ENCODE measurements at places on chromosomes 5 and 9.

- DNase-seq = no peak
These were observed 178.8 kb downstream of the TRIO start for GRCh38 chr5:14321936-14322335.

GRCh38 chr5:39143151-39143860, 69.1 kb upstream of the RICTOR start:
- no peak for DNase-seq

GRCh38 chr9:79023134-79023580, 548.6 kb upstream of the TLE4 start:
- no peak for DNase-seq

GRCh38 chr5:59099270-59099994, 516.6 kb downstream of the RAB3C start:
- DNase-seq = no peak

DNA sequence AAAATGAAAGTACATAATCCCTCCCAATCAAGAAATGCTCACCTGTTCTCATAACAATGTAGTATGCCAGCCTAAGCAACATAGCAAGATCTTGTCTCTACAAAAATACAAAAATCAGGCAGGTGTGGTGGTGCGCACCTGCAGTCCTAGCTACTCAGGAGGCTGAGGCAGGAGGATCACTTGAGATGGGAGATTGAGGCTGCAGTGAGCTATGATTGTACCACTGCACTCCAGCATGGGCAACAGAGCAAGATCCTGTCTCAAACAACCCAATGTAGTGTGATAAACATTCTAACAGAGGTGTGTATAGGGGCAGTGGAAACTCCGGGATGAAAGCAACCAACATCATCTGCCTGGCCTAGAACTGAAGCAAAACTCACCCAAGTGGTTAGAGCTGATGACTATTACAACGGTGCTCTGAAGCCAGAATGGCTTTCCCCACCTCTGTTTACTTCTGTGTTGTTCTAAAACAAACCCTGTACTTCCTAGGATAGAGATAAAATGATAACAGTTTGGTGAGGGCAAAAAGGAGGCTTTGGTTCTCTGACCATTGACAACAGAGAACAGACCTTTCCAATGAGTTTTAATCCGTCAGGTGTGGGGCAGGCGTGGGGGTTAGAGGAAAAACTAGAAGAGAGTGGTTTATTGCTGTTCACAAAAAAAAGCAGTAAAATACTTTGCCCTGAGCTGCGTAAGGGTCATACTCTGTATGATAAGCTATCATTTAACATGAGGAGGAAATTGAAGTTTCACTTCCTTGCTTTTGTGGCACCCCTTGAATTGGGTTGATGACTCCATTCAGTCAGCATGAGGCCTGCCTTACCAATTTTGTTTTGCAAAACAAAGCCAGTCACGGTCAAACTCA, 18.9 kb downstream of the WNT8A start:
- no peak for DNase-seq

DNA sequence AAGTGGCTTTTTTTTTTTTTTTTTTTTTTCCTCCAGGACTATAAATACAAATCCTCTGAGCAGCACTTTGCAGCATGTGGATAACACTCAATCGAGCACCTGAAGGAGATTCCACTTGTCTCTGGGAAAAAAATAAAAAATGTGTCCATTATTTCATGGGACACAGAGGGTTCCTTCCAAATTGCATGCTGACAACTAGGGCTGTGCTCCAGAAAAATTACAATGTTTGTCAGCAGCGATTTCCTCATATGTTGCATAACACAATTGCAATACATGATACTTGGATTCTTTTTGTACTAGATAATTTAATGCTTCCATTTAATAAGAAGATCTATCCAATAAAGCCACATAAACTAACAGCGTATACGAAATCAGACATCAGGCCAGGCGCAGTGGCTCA, 84.4 kb downstream of the CDH18 start:
- no peak for DNase-seq

GRCh38 chr5:9537223-9538141, 8.4 kb downstream of the SEMA5A start:
- no peak for DNase-seq

DNA sequence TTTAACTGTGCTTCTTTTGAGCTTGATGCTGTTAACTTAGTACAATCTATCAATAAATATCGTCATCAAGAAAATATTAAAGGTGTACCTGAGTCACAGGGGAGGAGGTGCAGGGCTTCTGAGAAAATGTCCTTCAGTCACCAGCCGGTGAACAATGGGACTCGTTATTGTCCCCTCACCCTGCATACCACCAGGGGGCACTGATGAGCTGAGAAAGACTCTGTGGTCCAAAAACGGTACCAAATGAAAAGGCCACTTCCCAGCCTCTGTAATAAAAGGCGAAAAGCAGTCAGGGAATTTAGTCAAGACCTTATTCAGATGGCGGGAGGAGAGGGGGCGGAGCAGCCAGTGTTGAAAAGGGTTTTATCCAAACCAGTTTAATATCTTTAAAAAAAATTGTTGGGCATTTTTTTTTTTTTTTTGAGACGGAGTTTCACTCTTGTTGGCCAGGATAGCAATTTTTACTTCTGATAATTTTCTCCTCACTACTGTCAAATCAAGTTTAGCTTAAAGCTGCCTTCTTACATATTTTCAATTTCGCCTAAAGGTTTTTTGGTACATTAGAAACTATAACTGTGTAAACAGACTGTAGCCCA, 271.9 kb upstream of the ADAMTS16 start:
- DNase-seq = peak; percentile 66

DNA sequence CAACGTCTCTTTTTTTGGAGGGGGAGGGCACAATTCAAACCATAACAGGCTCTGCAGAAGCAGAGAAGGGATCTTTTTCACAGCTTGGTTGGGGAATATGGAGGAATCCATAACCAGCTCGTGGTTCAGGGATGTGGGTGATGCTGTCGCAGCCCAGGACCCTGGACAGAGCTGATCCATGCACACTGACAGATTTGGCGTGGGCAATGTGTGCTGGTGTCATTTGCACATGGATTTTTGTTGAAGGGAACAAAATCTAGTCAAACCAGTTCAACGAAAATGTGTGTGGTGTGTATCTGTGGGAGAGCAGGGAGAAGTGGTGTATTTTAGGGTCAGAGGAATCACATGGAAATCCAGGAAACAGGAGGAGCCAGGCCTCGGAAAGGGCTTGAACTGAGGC, 4.2 kb downstream of the DOCK2 start:
- DNase-seq = no peak

GRCh38 chr5:147918899-147919298, 12.6 kb upstream of the C5orf46 start:
- DNase-seq = no peak

DNA sequence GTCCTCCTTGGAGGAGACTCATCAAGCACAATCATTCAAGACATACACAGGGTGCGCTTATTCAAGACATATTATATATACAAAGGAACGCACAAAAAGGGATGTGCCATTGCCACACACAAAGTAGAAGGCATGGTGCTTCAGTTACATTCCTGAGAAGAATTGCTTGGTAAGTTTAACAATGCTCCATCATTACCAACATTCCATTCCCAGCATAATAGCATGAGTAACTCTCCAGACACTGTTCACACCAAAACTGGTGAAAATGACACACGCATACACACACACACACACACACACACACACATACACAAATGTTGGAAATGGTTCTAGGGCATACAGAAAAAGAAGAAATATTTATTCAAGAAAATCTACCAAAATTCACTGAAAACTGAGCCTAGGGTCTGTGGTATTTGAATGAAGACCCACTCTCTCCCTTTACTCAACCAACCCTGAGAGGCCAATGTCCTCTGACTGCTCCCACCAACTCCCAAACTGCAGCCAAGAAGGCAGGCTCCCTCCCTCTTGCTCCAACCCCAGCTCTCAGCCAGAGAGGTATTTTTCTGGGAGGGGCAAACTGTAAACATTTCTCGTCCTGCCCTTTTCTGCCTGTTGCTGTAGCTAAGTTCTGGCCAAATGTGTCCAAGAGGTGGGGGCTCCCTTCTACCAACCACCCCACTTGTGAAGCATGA, 19.9 kb downstream of the UGT3A1 start:
- no peak for DNase-seq

DNA sequence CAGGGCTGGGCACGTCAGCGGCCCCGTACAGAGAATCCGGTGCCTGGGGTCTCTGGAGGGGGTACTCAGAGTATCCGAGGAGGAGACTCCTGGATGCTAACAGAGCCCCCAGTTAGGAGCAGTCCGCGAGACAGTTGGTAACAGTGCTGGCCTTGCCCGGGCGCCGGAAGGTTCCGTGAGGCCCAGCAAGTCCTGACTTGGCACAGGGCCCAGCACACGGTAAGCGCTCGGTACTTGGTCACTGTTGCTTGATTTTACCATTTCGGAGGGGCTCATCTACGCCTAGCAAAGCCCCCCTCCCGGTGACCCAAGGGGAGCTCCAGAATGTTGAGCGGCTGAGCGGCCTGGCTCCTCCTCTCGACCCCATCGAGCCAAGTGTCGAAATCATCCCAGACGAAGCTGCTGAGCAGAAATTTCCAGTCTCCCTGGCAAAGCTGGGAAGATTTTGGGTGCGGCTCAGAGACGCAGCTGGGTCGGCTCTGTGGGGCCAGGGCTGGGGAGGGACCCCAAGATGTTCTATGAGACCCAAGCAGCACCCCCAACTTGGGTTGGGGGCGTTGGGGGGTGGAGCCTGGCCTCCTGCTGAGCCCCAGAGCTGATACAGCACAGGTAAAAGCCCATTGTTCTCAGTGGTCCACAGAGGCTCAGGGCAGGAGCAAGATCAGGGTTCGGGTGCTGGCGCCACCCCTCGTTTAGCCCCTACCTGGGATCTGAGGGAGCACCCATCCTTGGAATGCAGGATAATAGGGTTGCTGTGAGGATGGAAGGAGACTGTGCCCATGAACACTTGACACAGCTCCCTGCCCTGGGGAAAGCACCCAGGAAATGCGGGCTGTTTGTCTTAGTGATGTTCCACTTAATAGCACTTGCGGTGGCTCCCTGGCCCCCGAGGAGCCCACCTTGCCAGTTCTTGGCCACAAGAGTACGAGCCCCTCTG, 137.2 kb downstream of the C9orf50 start:
- peak; percentile 85 for DNase-seq

- peak; percentile 38 for DNase-seq
These were observed 103.4 kb upstream of the GNA14 start for GRCh38 chr9:77751341-77752091.

DNA sequence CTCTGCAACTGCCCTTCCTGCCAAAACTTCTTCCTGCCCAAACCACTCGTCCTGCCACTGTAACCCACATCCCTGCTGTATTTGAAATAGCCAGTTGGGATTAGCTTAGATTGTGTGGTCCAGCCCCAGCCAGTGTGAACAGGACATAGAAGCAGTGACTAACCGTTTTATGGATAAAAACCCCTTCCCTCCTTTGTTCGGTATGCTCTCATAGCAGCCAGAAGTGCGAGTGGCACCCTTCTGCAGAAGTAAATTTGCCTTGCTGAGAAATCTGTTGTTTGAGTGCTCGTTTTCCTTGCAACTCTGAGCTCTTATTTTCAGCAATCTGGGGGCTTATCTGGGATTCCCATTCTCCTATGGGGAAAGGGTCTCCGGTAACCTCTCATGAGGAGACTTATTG, 470.0 kb downstream of the PRDM9 start:
- DNase-seq = no peak

GRCh38 chr9:84953797-84954705, 284.5 kb downstream of the NTRK2 start:
- DNase-seq = peak; percentile 68

DNA sequence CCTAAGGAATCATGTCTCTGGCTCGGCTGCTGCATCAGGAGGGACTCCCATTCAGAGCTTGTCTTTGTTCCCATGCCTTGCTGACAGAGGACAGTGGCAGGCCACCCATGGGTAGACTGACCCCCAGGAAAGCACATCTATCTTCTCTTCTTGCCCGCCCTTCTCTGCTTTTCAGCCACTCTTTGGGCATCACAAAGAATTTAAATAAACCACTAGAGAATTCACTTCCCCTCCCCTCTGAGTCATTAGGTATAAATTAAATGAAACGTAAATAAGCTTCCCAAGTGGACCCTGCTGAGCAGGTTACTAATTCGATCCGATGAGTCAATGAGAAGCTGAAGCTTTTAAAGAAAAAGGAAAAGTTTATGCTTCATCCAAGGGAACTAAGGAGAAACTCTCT, 97.0 kb downstream of the DRD1 start:
- no peak for DNase-seq

DNA sequence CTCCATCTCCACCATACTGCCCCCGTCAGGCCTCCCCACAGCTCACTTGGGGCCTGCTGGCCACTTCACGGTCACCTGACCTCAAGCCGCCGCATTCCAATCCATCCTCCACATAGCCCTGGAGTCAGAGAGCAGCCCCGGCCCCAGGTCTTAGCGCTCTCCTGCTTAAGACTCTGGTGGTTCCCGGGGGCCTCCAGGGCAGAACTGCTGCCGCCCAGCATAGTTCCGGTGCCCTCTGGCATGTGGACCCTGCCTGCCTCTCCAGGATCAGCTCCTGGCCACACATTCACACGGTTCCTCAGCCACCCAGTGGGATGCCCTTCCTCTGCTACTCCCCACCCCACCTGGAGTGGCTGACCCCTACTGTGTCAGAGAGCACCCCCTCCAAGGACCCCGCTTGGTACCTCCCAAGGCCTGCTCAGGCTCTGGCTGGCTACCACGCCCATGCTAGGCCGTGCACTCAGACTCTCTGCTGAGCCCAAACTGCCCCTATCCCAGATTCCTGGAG, 8.7 kb downstream of the PHYKPL start:
- DNase-seq = no peak

DNA sequence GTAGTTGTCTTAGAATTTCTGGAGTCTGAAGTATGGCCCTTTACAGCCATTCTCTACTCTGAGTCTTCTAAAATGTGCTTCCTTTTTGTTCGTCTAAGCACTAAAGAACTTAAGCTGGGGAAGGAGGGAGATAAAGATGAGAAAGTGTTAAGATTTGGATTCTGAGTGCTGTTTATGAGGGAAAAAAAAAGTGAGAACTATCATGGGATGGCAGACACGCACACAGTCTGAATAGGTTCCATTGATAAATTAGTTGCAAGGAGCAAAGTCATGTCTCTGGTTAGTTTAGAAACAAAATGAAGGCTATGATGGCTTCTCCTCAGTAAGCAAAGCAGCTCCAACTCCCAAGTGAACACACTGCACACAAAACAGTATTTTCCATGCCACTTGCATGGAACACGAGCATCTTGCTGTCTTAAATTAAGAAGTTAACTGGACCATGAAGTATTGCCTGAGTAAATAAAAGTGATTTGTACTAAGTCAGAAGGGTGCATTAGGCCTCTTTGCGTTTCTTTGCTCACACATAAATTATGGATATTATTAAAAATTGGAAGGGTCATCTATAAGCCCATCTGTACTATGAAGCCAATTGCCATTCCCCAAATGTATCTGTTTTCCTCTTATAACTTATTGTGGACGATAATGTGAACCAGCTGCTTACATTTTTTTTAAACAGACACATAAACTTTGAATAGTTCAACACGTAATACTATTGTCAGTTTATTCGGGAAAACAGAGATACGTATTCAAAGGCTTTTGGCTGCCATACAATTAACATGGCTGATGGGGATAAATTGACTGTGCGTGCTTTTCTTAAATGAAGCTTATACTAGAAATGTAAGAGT, 199.3 kb downstream of the SGCD start:
- DNase-seq = no peak

GRCh38 chr5:153523831-153524230, 33.4 kb downstream of the GRIA1 start:
- no peak for DNase-seq

- no peak for DNase-seq
These were observed 143.2 kb downstream of the BOD1 start for GRCh38 chr5:173473288-173473687.

GRCh38 chr5:113531481-113532159, 18.1 kb downstream of the YTHDC2 start:
- DNase-seq = no peak

- no peak for DNase-seq
These were observed 17.9 kb downstream of the FCN1 start for GRCh38 chr9:134899818-134900217.

Measured in HuH-7 (cell line).